ENCODE measurements at places on chromosomes 1 and 21.
A peak's percentile ranks its signal among the peaks of the same experiment; 100 is the strongest.

GRCh38 chr1:18924221-18924691 is 21.9 kb upstream of the ALDH4A1 start:
- DNase-seq: no peak

- no peak for DNase-seq
These were observed 170.5 kb downstream of the TOMM20 start for GRCh38 chr1:234958066-234958705.

GRCh38 chr1:200883118-200883517 is 10.3 kb downstream of the GPR25 start:
- no peak for DNase-seq

GRCh38 chr1:14135070-14135469 is 435.1 kb downstream of the PRDM2 start:
- no peak for DNase-seq

- DNase-seq: no peak
These were observed 23.8 kb downstream of the RPS27 start for GRCh38 chr1:154014154-154014907.

DNA sequence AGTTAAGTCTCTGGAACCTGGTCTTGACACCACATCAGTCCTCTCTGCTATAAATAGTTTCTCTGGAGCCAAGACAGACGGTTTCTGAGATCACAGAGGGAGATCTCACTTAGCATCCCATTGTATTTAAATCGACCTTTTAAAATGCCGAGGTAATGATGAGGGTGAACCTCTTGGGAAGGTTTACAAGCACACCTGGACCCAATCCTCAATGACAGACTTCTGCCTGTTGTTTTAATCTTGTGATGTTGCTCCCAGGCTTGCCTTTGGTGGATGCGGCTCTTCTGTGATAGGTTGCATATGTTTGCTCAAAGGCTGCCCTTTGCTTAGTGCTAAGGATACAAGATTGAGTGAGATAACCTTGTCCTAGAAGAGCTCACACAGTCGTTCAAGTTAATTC is 104.6 kb upstream of the L1TD1 start:
- no peak for DNase-seq

- DNase-seq: no peak
These were observed 141.8 kb downstream of the SYT2 start for GRCh38 chr1:202568410-202568809.

GRCh38 chr1:175390522-175391254 is 198.1 kb upstream of the KIAA0040 start:
- DNase-seq: no peak

DNA sequence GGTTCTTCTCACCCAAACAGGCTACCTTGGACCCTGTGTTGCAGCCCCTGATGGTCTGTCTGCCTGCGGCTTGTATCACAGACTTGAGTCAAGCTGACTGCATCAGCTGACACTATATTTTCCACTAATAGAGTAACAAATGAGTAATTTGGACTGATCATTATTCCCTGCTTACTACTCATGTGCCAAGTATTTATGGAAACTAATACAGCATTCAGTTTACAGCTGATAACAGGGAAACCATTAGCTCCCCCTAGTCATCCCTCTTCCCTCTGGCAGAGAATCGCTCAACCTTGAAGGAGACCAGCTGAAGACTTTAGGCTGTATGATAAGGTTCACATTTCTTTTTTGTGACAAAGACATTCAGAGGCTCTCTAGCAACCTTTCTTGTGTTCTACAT is 116.6 kb upstream of the SYT6 start:
- no peak for DNase-seq

GRCh38 chr1:30422251-30422650 is 301.1 kb downstream of the MATN1 start:
- no peak for DNase-seq

DNA sequence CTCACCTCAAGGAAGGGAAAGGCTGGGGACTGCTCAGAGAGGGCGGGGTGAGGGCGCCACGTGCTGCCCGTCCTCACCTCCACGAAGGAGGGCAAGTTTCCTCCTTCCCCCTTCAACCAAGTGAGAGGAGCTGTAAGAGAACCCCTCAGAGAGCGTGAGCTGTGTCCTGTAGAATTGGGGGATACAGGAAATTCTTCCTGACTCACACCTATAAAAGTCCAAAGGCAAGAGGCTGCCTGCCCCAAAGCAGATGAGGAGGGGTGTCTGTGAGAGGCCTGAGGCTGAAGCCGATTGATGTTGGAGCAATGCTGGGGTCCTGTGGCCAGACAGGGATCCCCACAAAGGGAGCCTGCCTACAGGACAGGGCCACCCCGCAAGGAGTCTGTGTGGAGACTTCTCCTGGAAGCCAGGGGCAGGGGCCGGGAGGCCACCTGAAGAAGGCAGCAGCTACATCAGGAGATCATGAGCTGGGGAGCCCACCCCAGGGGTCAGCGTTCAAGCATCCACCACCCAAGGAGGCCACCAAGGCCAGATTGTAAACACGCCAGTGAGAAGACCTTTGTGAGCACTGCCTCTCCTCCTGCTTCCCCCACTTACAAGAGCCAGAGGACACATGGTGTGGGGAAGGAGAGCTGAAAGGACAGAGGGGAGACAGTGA is 27.7 kb downstream of the S100A6 start:
- no peak for DNase-seq

DNA sequence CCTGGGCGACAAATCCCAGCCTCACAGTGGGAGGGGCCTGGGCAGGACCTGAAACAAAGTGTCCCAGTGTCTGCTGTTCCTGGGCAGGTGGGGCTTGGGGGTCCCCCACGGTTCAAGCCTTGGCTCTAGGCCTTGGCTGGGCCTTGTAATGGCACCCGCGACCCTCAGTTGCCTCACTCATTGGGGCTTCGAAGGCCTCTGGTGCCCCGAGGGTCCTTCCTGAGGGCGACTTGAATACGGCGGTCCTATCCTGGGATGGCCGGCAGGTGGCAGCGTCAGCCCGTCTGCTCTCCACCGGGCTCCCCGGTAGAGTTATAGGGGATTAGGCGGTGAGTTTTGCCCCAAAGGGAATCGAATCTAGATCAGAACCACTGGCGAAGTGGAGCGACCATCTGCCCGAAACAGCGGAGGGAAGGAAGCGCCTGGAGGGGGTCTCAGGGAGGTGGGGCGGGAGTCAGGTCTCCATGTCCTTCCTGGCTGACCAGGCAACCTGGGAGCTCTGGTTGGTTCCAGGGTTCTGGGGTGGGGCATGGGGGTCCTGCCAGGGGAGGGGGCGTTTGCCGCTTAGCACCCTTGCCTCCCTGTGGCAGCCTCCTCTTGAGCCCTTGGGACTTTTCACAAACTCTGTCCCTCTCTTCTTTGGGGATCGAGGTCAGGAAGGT is 2.1 kb upstream of the PEX10 start:
- DNase-seq: peak; percentile 71

- DNase-seq: no peak
These were observed 33.7 kb upstream of the PRDM2 start for GRCh38 chr1:13666317-13666716.

DNA sequence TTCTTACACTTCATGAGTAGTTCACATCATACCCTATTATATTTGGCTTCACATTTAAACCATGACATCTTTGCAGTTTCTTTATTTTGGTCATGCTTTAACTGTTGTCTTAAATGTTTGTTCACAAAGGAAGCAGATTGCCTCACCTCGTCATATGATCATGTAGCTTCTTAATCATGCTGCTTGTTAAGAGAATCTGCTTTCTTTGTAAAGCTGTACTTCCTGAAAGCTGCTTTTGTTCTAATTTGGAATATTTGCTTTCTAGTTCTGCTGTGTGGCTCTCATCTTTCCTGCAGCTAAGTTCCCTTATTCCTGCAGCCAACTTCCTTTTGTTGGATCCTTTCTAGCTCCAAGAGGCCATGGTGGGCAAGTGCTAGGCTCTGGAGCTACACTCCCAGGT is 62.9 kb upstream of the SIM2 start:
- DNase-seq: no peak

GRCh38 chr21:21200103-21200938 is 202.1 kb downstream of the NCAM2 start:
- no peak for DNase-seq

DNA sequence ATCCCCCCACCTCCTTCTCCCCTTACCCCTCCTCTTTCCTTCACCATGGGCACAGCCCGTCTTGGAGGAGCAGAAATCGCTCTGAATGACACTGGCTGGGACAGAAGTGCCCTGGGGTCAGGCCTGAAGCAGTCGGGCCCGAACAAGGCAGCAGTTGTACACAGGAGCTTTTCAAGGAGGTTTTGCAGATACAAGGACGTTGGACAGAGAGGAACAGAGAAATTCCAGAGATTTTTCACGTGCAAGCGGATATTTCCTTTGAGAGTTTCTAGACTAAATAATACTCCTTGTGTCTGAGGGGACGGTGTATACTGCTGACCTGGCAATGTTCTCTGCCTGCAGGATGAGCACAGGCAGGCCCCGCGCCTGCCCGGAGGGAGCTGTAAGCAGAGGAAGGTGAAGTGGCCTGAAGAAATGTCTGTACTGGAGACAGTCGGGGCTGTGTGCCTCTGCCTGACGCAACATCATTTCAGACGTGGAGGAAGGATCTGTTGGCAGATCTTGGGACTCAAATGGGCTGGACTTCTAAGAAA is 95.3 kb upstream of the SLC25A33 start:
- DNase-seq: no peak

DNA sequence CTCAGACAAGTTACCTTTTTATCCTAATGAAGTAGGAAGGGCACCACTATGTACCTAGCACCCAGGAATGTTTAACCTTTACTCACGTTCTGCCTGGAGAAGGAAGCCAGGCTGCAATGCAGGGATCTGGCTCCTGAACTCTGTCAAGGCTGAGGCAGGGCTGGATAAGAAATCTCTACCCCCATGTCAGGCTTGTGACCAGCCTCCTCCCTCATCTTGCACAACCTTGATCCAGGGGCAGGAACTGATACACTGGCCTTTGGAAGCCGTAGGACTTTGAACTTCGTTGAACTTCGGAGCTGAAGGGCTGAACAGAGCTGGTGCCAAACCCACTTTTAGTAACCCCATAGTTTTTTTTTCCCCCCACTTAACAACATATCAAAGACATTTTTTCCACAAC is 8.0 kb upstream of the AKR1A1 start:
- no peak for DNase-seq

DNA sequence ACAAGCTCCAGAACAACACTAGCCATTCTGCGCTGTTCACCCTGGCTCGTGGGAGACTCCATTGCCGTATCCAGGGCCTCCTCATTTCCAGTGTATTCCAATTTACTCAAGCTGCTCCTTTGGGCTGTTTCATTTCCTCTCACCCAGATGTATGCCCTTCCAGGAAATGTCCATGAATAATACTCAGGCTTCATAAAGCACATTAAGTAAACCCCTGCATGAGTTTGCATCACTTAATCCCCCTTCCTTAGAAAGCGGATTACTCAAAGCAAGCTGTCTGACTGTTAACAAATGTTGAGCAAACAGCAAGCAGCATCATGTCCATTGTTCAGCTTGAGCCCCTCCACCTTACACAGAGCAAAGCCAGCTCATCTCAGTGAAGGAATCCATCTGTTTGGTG is 403.6 kb upstream of the PBX1 start:
- no peak for DNase-seq

GRCh38 chr1:207084232-207084631 is 4.4 kb upstream of the C4BPB start:
- no peak for DNase-seq

- no peak for DNase-seq
These were observed 18.6 kb upstream of the PDZK1IP1 start for GRCh38 chr1:47208374-47208850.

DNA sequence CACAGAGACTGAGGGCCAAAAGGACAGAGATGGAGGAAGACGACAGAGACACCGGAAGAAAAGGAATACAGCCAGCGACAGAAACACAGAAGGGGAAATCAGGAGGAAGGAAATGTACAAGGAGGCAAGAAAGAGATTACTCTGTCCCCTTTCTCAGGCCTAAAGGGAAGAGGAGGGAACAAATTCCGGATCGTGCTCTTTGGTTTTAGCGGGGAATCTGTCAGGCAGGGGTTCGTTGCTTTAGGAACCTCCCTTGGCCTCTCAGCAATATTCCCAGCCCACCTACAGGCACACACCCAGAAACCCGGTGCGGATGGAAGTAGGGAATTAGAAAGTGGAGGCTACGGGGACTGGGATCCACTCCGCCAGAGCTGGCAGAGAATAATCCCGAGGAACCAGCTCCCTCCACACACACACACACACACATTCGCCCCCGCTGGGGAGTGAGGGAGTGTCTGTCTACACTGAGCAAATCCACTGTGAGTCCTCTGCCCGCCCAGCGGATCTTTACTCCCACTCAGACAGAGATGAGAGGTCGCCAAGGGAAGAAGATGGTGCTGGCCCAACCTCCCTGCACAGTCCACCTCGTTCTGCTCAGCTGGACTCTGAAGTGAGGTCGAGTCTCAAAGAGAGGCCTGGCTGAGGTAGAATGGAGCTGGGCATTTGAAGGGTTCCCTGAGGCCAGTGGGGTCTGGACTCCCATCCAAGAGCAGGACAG is 5.7 kb downstream of the TAL1 start:
- no peak for DNase-seq

- DNase-seq: no peak
These were observed 121.5 kb upstream of the KRTAP19-8 start for GRCh38 chr21:31159808-31160207.

DNA sequence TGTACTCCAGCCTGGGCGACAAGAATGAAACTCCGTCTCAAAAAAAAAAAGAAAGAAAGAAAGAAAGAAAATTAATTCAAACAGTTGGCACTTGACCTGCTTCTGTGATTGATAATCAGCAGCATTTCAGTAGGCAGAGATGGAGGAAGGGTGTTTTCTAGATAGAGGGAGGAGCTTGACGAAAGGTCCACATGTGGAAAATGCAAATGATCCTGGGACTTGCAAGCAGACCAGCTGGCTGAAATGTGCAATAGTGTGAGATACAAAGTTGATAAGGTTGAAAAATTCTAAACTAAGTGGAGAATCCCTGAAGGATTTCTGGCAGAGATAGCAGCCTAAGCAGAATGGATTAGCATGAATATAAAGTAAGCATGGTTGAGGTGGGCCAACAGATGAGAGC is 4.2 kb downstream of the ELAPOR1 start:
- DNase-seq: no peak

DNA sequence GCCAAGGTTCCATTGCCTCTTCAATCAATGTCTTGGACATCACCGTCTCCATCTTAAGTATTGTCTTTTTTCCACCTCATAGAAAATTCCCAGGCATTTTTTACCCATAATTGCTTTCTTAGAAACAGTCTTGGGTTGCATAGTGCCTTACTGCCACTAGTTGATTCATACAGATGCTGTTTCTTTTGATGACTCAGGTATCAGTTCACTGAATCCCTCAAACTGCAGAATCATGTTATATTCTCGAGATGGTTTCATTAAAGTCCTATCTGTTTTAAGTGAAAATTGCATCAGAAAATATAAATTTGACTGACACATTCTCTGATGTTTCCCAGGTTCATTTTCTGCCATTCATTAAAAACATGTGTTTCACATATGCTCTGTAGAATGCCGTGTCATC is 1489.1 kb downstream of the BRINP3 start:
- DNase-seq: no peak

DNA sequence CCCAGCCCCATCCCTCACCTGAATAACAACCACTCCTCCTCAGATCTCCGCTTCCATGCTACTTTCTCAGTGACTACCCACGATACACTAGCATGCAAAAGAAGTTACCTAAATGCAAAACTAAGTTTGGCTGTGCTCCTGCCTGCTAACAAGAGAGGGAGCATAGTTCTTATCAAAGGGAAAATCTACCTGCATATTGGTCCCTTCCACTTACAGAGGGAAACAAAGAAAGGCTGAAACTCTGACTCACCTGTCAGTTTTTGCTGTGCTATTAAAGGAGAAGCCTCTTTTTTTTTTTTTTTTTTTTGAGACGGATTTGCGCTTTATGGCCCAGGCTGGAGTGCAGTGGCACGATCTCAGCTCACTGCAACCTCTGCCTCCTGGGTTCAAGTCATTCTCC is 43.8 kb upstream of the RAVER2 start:
- DNase-seq: no peak
